ENCODE measurements at places on chromosomes 7 and 10. TPM values are rescaled to one million over a fixed set of nuclear protein-coding genes. Genes with fewer than 3 reads are reported as not detected.
A peak's percentile ranks its signal among the peaks of the same experiment; 100 is the strongest.

DNA sequence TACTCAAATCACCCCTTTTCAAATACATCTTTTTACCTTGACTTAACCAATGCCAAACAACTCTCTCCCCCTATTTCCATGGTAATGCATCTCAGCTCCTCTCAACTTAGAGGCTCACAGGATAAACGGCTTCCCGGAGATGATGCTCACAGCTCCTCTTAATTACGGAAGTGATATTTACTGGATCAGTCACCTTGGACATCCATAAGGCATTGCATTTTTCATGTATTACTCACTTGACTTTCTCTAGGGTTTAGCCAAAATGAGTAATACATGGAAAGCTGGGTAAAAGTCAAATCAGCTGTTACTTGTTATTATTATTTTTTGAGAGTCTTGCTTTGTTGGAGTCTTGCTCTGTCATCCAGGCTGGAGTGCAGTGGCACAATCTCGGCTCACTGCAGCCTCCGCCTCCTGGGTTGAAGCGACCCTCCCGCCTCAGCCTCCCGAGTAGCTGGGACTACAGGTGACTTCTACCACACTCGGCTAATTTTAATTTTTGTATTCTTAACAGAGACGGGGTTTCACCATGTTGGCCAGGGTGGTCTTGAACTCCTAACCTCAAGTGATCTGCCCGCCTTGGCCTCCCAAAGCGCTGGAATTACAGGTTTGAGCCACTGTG lies 73.3 kb upstream of the RHEB start:
- peak; percentile 80 for DNase-seq

EEPD1 gene
- 73.6 TPM for total RNA-seq

GRCh38 chr10:118564652-118565051 lies 30.8 kb downstream of the PRLHR start:
- DNase-seq = no peak

METTL27 gene
- 71.8 TPM for total RNA-seq

PHYHIPL gene
- not detected for total RNA-seq

DNA sequence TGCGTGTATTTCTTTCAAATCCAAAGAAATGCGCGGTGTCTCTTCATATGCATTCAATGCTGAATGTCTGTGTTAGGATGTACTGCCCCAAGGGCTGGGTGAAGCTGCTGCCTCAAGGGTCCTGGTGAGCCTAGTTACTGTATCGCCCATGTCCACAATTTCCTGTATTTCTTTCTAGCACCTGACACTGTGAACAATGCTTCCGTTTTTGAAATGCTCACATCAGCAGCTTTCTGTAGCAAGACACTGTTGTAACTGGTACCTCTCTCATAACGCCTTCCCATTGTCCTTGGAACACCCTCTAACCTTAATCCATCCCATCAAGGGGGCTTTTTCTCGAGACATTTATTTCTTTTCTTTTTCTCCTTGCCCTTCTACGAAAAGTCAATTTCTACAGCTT lies 25.1 kb downstream of the NRP1 start:
- DNase-seq = no peak

DNA sequence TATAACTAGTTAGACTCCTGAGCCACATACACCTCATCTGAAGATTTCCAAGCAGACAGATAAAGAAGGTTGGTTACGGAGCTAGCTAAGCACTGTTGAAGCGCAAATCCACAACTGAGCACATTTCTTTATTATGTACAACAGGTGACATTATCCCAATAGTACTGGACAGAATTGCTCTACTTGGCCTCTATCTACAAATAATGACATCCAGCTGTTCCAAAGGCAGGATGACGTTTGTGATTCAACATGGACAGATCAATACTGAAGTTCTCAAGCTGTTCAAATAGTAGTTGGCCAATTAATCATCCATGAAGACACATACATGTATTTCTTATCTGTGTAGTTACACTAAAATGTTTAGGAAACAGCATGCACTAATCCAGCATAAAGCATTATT lies 101.0 kb downstream of the UBE2H start:
- no peak for DNase-seq

GRCh38 chr10:71230656-71231025 lies 18.3 kb downstream of the UNC5B start:
- DNase-seq = no peak

GRCh38 chr10:113094114-113094486 lies 144.1 kb downstream of the TCF7L2 start:
- no peak for DNase-seq

GRCh38 chr10:3034616-3035015 lies 32.7 kb upstream of the PFKP start:
- no peak for DNase-seq

DNA sequence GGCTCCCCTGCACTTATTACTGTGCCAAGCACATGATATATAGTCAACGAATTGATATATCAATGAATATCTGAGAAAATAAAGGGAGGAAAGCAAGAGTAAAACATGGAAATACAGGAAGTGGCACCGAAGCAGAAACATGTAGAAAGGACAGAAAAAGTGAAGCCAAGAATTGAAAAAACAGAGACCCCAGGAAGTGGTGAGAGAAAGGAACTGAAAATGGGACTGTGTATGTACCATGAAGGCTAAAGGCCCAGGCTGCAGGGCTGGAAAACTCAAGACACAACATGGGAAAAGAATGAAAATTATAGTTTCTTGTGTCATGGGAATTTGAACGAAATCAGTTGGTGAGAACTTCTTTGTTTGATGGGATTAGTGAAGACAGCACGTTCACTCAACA lies 60.6 kb downstream of the MAP3K8 start:
- DNase-seq = no peak

DNA sequence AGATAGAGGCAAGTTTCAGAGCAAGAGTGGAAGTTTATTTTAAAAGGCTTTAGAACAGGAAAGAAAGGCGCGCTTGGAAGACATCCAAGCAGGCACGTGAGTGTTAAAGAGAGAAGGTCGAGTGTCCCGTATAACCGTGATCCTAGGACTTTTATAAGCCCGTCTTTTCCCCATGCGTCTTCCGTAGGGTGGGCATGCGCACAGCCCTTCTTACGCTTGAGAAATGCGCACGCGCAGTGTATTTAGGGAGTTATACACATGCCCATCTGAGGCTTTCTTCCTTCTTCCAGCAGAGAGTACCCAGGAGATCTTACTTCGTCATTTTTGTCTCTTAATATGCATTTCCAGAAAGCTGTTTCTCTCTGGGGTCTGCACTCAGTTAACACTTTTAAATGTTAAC lies 52.4 kb downstream of the CALD1 start:
- DNase-seq = peak; percentile 38

TMEM213 gene
- total RNA-seq = not detected

DNA sequence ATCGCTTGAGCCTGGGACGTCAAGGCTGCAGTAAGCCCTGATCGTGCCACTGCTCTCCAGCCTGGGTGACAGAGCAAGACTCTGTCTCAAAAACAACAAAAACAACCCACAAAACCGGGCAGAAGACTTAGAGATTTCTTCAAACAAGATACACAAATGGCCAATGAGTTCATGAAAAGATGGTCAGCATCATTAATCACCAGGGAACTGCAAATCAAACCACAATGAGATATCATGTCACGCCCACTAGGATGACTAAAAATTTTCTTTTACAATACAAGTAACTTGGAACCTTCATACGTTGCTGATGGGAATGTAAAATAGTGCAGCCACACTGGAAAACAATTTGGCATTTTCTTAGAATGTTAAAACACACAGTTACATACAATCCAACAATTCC lies 77.3 kb upstream of the GRID1 start:
- peak; percentile 46 for DNase-seq

DNA sequence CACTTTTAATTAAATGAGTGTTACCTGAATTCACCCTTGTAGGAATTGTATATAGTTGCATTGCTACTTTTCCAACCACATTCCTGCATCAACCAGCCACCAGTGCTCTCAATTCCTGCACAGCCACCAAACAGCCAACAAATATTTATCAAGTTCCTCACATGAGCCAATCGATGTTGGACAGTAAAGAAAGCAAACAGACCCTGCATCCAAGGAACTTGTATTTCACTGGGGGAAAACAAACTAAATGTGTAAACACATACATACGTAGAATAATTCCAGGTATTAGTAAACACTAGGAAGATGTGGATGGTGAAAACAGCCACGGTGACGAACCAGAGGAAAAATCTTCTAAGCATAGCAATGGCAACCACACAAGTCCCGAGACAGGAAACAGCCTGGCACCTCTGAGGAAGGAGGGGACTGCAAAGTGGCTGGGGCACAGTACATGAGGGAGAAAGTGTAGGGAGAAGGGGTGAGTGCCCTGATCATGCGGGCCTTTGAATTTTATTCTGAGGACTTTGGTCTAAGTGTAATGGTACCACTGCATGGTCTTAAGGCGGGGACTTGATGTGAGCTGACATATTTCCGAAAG lies 111.2 kb downstream of the XRCC2 start:
- DNase-seq = no peak

AQP1 gene
- not detected for total RNA-seq

GIMAP5 gene
- total RNA-seq = not detected

GRCh38 chr7:77238703-77239136 lies 39.1 kb upstream of the FGL2 start:
- no peak for DNase-seq

- DNase-seq = no peak
These were observed 160.5 kb upstream of the PRSS58 start for GRCh38 chr7:142418326-142418725.

- no peak for DNase-seq
These were observed 3.7 kb upstream of the KCNMA1 start for GRCh38 chr10:77641344-77641743.

TAS2R41 gene
- not detected for total RNA-seq

- no peak for DNase-seq
These were observed 154.4 kb downstream of the PRKAG2 start for GRCh38 chr7:151722533-151722932.

- no peak for DNase-seq
These were observed 123.9 kb downstream of the ZMIZ1 start for GRCh38 chr10:79192677-79193003.

GRCh38 chr7:149459540-149460452 lies 1.1 kb downstream of the ZNF777 start:
- DNase-seq = peak; percentile 6

GRCh38 chr7:130441408-130441869 lies 623 bp upstream of the CEP41 start:
- DNase-seq = no peak

DNA sequence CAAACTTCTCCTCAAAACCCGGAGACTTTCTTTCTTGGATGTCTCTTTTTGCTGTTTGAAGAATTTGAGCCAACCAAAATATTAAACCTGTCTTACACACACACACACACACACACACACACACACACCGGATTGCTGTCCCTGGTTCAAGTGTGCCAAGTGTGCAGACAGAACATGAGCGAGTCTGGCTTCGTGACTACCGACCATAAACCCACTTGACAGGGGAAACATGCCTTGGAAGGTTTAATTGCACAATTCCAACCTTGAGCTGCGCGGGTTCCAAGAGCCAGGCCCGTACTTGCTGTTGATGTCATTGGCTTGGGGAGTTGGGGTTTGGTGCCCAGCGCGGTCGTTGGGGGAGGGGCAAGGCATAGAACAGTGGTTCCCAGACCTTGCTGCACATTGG lies 1.7 kb downstream of the EGFR start:
- peak; percentile 62 for DNase-seq

GRCh38 chr10:19970717-19971116 lies 154.5 kb downstream of the PLXDC2 start:
- no peak for DNase-seq

MYH16 gene
- 0.09 TPM for total RNA-seq

- DNase-seq = no peak
These were observed 72.9 kb upstream of the GPR22 start for GRCh38 chr7:107396990-107397389.

- DNase-seq = no peak
These were observed 177.9 kb downstream of the PDE1C start for GRCh38 chr7:31892099-31892829.

DNA sequence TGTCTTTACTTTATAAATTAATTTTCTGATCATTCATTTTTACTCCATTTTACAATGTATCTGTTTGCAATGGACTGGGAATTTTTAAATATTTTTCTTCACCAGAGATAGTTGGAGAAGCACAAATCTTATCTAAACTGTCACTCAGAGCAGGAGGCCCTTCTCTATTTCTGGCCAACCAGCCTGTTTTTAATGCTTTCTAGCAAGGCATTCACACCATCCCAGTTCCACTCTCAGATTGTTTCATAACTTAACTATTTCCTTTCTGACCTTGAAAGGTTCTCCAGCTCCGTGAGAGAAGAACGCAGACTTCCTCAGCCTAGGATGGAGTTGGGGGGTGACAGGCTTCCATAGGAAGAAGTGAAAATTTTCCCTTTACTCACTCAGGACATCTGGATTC lies 155.8 kb downstream of the SKIDA1 start:
- no peak for DNase-seq

GRCh38 chr7:134420424-134421125 lies 38.3 kb downstream of the AKR1B1 start:
- peak; percentile 35 for DNase-seq

SLC29A4 gene
- 23.8 TPM for total RNA-seq

GRCh38 chr7:77426052-77426404 lies 9.9 kb upstream of the GSAP start:
- DNase-seq = no peak

GRCh38 chr7:94111009-94111408 lies 106.9 kb upstream of the BET1 start:
- no peak for DNase-seq

CYP26A1 gene
- total RNA-seq = not detected

GRCh38 chr10:62690703-62691102 lies 113.8 kb upstream of the ADO start:
- no peak for DNase-seq

ACBD7 gene
- 7.5 TPM for total RNA-seq

GRCh38 chr10:4384245-4384644 lies 441.8 kb upstream of the AKR1E2 start:
- DNase-seq = no peak

- peak; percentile 38 for DNase-seq
These were observed 40.5 kb upstream of the SLF2 start for GRCh38 chr10:100872034-100872791.

GRCh38 chr10:101485681-101486554 lies 102.1 kb downstream of the POLL start:
- no peak for DNase-seq
